ENCODE measurements at places on chromosomes 5 and 9.

GRCh38 chr5:56192246-56192645 lies 40.9 kb downstream of the ANKRD55 start:
- no peak for DNase-seq

DNA sequence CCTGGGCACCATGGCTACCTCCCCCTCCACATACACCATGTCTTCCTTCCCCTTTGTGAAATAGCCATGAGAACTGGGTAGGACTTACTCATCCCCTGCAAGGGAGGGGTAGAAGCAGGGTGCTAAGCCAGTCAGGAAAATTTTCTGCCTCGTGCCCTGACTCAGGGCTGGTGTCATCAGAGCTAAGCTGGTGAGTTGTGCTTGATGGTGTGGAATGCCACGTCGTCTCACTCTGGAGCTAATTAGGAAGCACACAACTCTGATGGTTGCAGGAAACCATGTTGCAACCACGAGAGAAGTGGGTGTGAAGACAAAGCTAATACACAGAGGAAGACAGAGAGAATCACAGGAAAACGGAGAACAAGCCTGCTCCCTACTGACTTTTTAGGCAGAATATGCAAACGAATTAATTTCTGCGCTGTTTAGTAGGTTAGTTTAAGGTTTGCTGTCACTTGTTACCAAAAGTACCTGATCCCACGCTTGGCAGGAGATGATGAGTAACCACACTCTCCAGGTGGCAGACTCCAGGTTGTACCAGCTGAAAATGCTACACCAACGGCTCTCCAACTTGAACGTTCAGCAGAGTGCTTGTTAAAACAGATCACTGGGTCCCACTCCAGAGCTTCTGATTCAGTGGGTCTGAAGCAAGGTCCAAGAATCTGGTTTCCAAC lies 54.5 kb downstream of the STK10 start:
- DNase-seq: peak; percentile 99

DNA sequence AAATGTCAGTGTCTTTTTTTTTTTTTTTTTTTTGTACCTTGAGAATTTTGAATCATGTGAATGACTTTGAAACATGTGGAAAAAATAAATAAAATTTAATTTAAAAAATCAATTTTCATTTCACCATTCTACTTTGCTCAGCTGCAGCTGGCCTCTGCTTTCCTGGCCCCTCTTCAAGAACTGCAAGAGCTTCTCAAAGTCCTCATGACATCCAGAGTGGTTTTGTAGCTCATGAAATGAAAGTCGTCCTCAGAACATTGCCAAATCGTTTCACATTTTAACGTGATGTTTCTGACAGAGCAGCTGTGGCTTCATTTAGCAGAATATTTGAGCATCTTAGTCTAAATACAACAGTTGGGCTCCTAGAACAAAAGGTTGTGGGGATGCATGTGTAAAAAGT lies 47.9 kb upstream of the TMEM215 start:
- DNase-seq: no peak

DNA sequence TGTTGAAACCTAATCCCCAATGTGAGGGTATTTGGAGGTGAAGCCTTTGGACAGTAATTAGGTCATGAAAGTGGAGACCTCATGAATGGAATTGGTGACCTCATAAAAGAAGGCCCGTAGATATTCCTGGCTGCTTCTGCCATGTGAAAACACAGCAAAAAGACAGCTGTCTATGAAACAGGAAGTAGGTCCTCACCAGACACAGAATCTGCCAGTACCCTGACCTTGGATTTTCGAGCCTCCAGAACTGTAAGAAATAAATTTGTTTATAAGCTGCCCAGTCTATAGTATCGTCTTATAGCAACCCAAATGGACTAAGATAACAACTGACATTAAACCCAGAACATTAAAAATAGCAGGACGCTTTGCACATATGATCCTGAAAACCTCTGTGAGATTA lies 371.1 kb downstream of the SPOCK1 start:
- DNase-seq: no peak

DNA sequence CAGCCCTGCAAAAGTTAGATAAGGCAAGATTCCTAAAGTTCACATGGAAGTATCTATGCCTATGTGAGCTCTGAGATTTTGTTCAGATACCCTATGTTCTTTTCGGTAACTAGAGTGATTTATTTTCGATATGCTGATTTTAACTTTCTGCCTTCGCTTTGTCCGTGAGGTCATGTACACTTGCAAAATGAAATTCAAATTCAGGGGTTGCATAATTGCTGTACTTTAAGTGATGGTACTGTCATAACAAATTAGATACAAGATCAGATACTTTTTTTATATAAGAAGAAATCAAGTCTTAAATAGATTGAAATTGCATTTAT lies 350 bp upstream of the ECPAS start:
- DNase-seq: no peak

GRCh38 chr5:126676195-126676624 lies 75.5 kb downstream of the PHAX start:
- DNase-seq: peak; percentile 52

DNA sequence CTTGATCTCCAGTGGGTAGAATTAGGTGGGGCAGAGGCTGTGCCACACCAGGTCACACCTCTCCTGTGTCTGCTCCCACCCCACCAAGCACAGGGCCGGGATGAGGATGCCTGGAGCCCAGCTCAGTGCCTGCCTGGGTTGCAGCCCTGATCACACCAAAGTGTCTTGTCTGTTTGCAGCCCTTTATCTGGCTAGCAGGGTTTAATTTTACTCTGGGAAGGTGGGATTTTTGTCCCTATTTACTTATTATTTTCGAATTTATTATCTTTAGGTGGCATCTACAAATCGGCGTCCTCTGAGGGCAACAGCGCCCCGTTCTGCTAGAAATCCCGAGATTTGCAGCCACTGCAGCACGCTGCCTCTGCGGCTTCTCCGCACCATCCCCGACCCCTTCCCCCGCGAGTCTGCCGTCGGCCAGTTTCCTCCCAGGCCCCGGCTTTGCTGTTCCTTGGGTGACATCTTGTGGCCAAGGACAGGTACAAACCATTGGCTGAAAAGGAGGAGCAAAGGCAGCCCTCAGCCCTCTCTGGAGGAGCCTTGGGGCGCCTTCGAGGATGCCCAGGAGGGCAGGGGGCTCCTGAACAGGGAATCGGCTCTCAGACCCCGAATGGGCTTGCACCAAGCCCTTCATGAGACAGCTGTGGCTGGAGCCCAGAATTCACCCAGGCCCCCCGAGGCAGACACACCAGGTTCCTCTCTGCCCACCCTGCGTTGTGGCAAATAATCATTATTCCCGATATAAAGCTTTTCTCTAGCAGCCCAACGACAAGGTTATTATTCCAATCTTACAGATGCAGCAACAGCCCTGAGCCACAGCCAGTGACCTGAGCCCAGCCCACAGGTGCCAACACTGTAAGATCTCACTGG lies 113.0 kb downstream of the GAPVD1 start:
- peak; percentile 70 for DNase-seq

DNA sequence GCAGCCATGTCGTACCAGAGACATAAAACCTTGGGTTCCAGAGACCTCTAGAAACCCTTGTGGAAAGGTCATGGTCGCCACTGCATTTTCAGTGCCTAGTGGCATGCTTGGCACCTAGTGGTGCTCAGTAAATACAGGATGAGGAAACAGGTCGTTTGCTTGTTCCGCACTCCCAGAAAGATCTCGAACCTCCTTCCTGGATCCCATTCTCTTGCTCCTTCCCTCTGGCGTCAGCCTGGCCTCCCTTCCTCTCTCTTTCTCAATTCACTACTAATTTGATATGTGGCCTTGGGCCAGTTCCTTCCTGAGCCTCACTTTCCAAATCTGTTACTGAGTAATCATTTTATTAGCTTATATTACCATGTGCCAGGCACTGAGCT lies 4.4 kb downstream of the NDST1 start:
- peak; percentile 58 for DNase-seq

GRCh38 chr5:72599519-72600370 lies 92.5 kb upstream of the ZNF366 start:
- peak; percentile 67 for DNase-seq

DNA sequence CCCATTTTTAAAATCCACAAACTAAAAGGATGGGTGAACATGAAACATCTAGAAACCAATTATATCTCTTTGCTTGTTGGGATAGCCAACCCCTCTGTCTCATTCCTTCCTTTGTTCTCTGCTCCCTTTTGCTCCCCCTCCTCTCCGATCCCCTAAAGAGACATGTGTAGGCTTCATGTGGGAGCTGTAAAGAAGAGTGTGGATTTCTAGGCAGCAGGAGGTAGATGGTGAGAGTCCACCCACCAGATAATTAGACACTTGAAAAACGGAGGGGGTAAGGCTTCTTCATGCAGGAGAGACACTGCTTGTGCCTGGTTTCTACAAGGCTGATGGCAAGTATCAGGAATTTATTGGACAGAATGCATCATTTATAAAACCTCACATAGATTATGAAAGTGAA lies 27.3 kb upstream of the CFAP157 start:
- DNase-seq: no peak

GRCh38 chr5:68368311-68369022 lies 152.9 kb downstream of the PIK3R1 start:
- peak; percentile 29 for DNase-seq

GRCh38 chr9:101325053-101325452 lies 59.8 kb downstream of the BAAT start:
- no peak for DNase-seq

DNA sequence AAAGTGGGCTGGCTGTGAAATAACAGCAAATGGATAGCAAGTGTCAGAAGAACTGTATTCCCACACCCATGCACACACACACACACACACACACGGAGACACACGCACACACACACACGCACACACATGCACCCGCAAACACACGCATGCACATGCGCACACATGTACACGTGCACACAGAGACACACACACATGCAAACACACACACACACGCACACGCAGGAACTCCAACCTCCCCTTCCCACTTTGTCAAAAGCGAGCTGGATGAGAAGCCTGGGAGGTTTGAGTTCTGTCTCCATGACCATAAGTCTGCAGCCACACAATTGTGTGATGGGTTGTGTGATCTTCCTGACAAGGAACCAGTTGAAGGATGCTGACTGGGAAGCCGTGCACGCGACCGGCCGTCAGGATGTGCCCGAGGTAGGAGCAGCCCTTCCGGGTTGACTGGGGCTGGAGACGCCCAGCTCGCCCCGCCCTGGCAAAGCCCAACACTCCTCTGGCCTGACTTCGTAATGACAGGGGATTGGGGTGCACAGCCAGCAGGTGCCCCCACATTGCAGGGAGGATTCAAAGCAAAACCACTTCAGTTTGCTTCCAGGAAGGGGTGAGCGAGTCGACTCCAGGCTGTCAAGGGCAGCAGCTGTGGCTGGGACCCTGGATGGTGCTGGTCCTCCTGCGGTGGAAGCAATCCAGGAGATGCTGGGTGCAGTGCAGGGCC lies 29.3 kb upstream of the NKD2 start:
- DNase-seq: no peak

DNA sequence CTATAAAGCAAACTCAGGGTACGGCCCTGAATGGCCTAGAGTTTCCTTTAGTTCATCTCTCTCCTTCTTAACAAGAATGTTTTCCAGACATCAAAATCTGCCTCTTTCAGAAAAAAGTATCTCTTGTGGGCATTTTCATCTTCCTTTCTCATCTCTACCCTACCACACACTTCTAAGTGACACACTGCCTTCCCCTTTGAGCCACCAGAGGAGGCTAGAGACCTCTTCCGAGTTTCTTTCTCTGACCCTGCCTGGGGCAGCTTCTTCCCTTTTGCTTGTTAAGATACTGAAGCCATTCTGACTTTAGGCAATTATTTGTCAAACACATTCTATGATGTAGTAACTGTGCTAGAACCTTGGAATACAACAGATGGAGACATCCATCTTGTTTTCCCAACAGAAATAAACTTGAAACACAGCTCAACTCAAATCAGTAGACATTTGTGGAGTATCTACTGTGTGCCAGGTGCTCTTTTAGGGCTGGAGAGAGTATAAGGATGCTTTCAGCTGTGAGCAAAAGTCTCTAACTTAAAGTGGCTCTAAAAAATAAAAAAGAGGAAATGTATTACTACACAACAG lies 8.6 kb upstream of the SV2C start:
- DNase-seq: no peak

- peak; percentile 67 for DNase-seq
These were observed 35.6 kb downstream of the NIM1K start for GRCh38 chr5:43227655-43228054.

DNA sequence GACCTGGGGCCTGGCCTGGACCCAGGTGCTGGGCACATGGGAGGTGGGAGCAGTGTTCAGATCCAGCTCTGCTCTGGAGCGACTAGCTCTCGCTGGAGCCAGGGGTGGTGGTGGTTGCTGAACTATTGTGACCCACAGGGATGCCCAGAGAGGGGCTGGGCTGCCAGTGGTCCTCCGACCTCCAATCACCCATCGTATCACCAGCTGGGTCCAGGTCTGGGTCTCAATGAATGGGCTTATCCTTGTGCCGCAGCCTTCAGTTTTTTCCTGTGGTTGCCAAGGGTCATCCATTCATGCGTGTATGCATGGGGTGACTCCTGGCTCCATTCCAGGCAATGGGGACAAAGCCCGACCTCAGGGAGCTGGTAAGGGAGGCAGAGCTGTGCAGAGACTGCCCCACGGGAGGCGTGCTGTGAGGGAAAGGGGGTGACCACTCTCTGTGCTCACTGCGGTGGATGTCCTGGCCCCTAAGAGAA lies 68.6 kb upstream of the RNF130 start:
- no peak for DNase-seq

GRCh38 chr9:127711226-127711701 lies 4.2 kb downstream of the PTRH1 start:
- DNase-seq: no peak

DNA sequence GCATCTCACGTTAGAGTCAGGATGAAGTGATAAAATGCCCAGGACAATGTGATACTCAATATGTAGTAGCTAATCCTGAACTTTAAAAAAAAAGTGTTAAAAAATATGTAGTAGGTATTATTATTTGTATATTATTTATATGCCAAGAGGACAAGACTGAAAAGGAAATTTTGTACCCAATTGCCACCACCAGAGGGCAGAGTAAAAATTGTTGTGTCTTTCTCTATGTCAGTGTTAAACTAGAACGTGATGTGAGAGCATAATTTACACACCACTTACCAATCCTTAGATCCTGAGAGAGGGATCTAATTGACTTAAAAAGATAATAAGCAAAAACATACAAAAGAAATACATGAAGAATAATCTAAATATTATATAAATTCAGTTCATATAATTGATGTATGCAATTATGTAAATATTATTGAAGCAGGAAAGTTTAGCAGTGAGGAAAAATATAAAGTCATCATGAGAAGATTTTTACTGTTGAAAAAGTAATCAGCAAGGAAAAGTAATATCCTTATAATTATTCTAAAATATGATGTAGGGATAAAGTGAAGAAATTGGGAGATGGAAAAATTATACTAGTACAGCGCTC lies 288.9 kb downstream of the RAB3C start:
- DNase-seq: peak; percentile 32

- DNase-seq: no peak
These were observed 397.8 kb downstream of the GADD45G start for GRCh38 chr9:90002397-90003271.

- DNase-seq: no peak
These were observed 842 bp upstream of the GTF3C5 start for GRCh38 chr9:133029994-133030316.

DNA sequence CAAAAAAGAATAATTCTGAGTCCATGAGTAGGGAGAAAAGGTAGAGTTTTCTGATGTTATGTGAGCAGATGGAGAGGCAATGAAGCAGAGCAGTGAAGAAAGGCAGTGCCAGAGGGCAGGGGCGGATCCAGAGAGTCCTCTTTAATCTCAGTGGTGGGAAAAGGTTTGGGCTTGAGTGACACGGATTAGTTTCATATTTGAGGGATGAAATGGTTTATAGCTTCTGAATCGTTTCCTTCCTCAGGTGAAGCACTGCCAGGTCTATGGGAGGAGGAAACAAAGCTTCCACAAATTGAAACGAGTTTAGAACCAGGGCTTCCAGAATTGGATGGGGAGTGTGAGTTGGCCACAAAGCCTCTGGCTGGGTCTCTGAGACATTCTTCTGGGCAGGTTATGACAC lies 517.0 kb upstream of the PAPPA start:
- DNase-seq: no peak
